Esophagus muscularis mucosa (tissue), 4 donors: ENCODE measurements at places on chromosomes 1 and 21. TPM values are rescaled to one million over a fixed set of nuclear protein-coding genes. Genes with fewer than 3 reads are reported as not detected.

F13B gene
- not detected for total RNA-seq

EXO1 gene
- 0.46 TPM for total RNA-seq

LRRC71 gene
- not detected for total RNA-seq

GNAT2 gene
- total RNA-seq: not detected

GRCh38 chr1:55192093-55192492, 23.1 kb downstream of the USP24 start:
- no peak for DNase-seq

DNA sequence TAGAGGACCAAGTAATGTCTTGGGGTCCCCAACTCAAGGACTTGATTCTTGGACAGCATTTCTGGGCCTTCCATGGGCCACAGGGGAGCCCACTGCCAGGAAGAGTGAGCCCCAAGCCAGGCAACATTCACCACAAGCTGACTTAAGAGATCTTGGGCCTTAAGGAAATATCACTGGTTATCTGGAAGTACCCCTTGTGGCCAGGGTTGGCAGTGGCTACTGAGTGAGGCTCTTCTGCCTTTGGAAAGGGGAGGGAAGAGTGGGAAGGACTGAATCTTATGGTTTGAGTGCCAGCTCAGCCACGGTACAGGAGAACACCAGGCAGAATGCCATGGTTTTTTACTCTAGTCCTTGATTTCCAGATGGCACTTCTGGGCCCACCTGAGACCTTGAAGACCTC, 228.9 kb upstream of the RGS18 start:
- DNase-seq: no peak

- DNase-seq: no peak
Measured at GRCh38 chr1:100449477-100449876, 88.5 kb upstream of the GPR88 start.

DNA sequence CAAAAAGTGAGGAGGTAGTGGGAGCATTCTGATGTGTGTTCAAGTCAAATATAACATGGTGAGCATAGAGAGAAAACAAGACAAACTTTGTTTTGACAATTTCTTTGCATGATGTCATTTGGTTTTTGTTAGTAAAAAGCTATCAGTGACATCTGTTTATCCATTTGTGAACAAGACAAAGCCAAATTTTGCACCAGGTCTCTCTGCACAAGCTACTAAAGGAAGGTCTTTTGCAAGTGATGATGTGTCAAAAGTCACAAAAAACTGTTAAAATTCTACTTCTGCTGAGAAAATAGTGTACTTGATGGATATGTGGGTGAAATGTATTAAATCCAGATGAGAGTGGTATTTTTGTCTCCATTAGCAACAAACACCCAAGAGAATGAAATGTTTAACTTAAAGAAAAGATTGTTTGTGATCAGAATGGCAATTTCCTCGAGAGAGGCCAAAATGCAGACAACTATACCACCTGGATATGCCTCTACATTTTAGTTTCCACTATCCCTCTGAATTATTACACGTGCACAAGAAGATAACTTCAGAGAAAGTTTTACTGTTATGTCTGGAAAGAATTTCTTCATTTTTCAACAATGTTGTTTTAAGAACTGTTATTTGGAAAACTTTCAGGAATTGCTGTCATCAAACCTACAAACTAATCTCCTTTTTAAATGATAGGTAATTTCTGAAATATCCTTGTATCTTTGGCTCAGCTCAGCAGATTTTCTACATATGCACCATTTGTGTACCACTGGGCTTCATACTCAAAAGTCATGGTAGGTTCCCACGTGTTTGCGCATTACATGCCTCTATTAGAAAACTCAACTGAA, 807.4 kb upstream of the ADGRL2 start:
- DNase-seq: no peak

DNA sequence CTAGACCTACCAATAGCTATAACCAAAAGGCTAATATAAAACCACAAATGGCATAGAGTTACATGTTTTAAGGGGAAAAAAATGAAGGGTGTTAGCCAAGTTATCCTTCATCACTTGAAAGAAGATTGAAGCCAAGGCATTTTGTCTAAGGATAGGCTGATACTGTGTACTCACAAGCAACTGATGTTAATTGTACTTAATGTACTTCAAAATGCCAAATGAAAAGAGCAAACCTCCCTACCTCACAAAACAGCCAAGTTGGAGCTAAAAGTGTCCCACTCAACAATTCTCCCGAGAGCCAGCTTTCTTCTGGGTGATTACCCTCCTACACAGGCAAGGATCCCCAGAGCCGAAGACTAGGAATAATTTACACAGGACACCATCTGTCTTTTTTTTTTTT, 4.4 kb upstream of the IGSF3 start:
- DNase-seq: no peak

DNA sequence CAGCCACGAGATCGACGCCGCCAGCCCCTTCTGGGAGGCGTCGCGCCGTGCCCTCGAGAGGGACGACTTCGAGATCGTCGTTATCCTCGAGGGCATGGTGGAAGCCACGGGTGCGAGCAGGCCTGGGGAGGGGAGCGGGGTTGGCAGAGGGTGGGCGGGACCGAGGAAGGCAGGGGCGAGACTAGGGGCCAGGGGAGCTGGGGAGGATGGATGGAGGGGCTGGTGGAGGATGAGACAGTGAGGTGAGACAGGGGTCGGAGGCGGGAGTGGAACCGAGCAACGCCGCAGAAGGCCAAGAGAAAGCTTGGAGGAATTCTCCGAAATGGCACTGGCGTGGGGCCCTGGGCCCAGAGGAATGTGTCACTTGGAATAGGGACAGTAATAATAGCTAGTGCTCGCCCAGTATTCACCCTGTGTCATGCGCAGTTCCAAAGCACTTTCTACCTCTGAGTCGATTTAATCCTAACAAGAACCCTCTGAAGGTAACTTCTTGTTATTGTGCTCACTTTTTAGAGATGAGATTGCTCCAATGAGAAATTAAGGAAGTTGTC, 3.5 kb downstream of the KCNJ9 start:
- no peak for DNase-seq

DNA sequence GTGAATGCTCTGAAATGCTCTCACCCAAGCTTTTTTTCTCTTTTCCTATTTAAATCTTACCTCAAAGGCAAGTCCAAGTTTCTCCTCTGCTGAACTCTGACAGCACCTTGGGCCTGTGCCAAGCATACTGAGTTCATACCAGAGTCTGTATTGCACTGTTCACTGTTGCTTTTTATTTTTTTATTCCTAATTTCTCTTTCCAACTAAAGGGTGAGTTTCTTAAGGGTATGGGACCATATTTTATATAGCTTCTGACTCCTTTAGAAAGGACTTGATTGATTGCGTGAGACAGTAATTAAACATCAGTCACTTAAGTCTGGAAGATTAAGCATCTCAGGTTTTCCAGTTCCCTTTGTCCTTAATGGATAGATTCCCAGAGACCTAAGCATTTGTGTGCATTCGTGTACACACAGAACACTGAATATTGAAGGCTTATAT, 69.9 kb downstream of the CACHD1 start:
- no peak for DNase-seq

GRCh38 chr1:84386716-84387479, 11.4 kb upstream of the DNASE2B start:
- no peak for DNase-seq

DNA sequence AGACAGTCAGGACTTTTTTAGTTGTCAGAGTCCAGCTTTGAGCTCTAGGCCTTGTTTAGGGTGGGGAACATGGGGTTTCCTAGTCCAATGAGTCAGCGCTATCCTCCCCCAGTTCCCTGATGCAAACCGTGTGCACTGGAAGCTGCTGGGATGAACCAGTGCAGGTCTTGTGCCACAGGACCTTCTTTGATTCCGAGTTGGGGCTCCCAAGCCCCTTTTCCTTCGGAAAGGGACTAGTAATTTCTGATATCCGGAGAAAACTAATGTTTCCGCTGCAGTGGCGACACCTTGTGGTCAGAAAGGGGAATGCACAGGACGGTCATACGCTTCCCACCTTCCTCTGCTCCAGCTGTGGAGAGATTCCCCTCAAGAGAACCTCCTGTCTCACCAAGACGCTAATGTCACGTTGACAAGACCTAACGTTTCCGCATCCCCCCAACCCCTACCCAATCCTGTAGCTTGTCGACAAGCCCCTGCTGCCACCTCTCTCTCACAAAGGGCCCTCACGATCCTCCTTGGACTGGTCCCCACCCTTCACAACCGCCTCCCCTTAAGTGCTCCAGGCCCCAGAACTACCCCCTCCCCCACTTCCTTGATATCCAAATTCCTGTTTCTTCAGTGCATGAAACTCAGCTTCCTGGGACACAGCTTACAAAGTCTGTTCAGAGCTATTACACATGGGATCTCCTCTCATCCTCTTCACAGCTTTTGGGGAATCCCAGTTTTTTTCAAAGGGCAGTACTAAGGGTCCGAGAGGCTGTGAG, 30.9 kb downstream of the GPA33 start:
- DNase-seq: peak; percentile 92

- peak; percentile 94 for DNase-seq
Measured at GRCh38 chr1:226967665-226968064, 27.6 kb downstream of the COQ8A start.

DNA sequence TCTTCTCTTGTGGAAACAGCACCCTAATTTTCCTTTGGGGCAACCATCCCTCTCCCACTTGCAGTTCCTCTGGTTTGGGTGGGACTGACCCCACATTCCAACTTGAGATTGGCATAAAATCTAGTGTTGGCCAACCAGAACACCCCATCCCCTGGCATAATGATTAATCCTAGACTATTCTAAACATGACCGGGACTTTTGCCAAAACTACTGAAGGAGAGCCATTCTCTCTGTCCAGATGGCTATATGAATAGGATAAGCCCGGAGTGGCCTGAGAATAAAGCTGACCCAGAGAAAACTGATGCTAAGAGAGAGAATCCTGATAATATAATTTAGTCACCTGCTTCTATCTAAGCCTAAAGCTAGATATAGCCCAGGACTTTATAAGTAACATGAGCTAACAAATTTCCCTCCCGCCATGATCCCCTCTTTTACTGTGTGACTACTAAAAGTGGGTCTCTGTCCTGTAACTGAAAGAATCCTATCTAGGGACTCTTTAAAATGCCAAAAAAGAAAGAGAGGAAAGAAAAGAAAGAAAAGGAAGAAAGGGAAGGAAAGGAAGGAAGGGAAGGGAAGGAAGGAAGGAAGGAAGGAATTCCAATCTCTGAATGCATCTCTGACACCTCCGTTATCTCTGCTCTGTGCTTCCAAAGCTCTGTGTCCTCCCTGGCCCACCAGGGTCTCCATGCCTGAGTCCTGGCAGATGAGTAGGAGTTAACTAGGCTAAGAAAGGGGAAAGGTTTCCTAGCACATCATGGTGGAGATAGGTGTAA, 28.0 kb upstream of the NRDC start:
- DNase-seq: no peak

DNA sequence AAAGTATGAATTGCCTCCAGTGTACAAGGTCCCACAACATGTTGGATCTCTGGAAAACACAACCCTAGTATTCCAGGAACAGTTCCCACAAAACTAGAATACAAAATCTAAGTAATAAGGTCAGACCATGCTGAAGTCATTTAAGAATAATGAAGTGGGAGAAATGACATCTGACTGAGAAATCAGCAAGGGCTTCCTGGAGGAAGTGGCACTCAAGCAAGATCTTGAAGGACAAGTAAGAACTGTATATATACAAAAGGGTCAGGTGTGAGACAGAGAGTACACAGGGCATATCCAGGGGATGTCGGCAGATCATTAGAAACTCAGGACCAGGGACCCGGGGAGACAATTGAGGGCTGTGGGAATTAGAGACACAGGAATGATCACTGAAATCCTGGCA, 18.7 kb downstream of the MIS18A start:
- DNase-seq: no peak
